ENCODE measurements at places on chromosomes 2 and 18.

DNA sequence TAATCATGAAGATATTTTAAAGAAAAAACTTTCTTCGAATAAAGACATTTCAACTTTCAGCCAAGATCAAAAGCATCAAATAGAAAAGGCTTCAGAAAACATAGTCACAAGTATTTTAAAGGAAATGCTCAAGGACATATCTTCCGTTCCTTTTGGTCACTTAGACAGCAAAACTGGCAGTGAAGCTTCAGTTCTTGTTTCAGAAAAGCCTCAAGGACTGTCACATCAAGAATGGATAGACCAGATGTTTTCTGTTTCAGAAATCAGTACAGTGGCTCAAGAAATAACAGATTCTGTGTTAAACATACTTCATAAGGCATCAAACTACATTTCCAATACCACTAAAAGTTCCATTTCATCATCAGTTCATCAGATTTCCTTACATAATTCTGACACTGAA lies 51.8 kb downstream of the FSIP2 start:
- no peak for DNase-seq

DNA sequence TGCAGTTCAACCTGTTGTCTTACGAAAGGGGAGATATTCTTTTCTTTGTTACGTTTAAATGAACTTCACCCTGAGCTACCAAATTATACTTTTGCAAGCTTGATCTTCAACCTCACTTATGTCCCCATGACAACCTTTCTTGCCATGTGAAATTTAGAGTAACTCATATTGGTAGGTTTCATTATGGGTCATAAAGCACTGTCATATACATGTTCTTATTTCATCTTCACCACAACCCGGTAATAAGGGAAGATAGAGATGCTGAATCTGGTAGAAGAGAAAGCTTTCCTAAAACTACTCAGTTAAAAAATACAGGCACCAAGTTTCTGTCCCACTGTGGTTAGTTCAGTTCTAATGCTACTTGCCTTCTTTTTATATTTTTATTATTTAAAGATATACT lies 208.5 kb upstream of the NRP2 start:
- no peak for DNase-seq

GRCh38 chr2:65018141-65018582 lies 29.0 kb downstream of the SLC1A4 start:
- no peak for DNase-seq

GRCh38 chr2:239238839-239239606 lies 161.8 kb downstream of the HDAC4 start:
- DNase-seq: no peak

GRCh38 chr2:236341067-236341466 lies 76.9 kb upstream of the ASB18 start:
- no peak for DNase-seq
